ENCODE measurements at places on chromosomes 11 and 22.

- DNase-seq: peak; percentile 61
These were observed 41.2 kb upstream of the JAM3 start for GRCh38 chr11:134027671-134028070.

GRCh38 chr22:37638391-37639069 is 939 bp upstream of the SH3BP1 start:
- peak; percentile 53 for DNase-seq

DNA sequence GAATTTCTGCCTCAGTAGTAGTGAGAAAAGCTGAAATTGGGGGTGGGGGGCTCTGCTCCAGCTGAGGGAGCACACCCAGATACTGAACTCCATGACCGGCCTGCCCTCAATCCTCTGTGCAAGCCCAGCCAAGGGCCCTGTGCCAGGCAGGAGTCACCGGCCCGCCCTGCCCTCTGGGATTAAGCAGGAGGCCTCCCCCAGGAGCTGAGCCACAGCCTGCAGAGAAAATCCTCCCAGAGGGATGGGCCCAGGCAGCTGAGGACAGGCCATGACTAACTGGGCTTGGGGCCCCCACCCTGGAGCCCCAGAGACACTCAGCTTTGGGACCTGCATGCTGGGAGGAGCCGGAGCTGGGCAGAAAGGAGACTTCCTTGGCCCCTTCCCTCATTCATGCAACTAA is 48.8 kb downstream of the MN1 start:
- no peak for DNase-seq

GRCh38 chr11:110026858-110027626 is 66.2 kb upstream of the ZC3H12C start:
- no peak for DNase-seq

GRCh38 chr11:67111261-67111660 is 7.8 kb upstream of the KDM2A start:
- DNase-seq: no peak

DNA sequence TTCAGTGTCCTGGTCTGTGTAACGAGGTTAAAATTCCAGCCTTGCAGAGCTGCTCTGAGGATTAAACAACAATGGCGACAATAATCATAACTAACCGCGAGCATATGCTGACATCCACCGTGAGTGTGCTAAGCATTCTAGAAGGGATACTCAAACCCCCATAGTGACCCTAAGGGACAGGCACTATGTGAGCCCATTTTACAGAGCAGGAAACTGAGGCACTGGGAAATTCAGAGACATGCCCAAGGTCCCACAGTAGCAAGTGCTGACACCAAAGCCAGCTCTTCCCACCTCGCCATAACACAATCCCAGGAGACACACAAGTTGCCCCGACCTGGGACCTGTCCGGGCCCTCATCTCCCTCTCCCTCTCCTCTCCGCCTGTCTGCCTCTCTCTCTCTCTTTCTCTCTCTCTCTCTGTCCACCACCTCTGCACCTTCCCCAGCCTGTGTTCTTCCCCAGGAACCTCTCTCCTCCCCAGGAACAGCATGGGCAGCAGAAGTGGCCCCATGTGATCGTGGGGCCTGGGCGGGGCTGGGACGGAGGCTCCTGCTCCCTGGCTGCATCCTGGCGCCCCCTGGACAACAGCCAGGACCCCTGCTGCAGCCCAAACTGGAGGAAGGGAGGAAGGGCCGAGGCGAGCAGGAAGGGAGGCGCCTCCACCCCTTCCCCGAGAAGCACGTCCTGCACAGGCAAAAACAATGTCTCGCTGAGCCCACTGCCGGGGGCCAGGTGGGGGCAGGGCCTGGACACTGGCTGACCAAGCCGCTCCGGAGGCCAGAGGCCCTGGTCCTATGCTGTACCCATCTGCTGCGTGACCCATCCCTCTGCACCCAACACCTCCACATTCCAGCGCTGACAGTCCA is 14.8 kb upstream of the MFNG start:
- no peak for DNase-seq

DNA sequence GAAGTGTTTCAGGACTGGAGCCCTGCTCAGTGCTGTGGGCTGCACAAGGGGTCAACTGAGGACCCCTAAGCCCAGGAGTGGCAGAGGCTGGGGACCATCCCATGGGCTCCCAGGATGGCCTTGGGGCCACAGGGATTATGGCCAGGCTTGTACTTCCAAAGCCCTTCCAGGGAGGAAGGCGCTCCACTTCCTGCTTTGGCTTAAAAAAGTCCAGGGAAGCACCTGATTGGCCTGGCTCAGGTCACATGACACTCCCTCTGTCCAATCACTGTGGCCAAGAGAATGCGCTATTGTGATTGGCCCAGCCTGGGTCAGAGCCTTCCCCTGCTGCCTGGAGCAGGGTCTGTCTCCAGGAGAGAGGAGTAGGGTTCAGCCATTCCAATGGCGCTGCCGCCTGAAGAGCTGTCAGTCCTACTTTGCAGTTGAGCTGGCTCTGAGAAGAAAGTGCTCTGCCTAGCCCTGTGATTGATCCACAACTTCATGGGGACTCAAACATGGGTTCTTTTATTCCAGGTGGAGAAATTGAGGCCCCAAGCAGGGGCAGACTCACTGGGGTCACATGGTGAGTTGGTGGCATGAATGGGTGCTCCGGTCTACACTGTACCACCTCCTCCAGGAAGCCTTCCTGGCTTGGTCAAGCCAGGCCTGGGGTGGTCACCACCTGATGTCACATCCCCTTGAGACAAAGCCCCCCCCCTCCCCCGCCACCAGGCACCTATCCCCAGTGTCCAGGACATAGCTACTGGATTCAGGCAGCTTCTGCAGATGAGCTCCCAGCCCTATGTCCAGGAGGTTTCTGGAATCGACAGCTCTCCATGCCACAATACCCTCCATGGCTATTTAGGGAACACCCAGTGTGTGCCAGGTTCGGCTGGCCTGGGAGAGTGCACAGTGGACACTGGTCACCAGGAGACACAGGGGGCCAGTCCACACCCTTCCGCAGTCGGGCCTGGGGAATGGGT is 48.2 kb downstream of the RTN4R start:
- no peak for DNase-seq

Measured in CD4-positive, alpha-beta T cell treated with Interleukin-6 for 4 hours (primary cell).